ENCODE measurements at places on chromosomes 5 and 9.

DNA sequence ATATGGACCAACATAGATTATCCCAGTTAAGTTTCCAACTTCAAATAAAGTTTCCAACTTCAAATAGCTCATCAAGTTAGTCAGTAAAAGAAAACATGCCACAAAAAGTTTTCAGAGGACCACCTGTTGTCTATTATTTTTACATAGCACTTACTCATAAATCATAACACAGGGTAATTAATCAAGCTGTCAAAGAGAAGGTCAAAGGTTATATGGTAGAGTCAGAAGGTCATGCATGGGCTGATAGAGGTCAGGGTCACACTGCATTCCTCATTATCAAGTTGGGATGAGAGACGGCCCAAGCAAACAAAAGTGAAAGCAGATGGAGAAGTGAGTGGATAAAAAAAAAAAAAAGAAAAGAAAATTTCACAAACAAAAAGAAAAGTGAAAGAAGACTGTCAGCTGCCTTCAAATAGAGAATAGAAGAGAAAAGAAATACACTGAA is 145.5 kb upstream of the POU5F2 start:
- DNase-seq: no peak

DNA sequence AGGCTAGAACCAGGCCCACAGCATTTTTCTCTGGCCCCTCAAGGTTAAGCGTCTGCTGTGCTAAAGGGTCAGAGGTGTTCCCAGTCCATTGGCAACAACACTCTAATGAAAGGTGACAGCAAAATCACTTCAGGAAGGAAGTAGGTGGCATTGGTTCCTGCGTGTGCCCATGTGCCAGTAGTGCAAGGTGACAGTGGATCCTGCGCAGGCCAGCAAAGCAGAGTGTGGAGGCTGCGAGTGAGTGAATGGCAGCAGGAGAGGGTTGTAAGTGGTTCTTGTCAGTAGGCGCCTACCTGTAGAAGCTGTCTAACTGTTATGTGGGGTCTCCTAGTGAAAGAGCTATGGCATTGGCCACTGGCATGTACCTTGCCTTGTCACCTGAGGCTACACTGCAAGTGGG is 898.2 kb upstream of the TYRP1 start:
- no peak for DNase-seq

GRCh38 chr9:1554081-1555035 is 460.8 kb upstream of the SMARCA2 start:
- DNase-seq: no peak

DNA sequence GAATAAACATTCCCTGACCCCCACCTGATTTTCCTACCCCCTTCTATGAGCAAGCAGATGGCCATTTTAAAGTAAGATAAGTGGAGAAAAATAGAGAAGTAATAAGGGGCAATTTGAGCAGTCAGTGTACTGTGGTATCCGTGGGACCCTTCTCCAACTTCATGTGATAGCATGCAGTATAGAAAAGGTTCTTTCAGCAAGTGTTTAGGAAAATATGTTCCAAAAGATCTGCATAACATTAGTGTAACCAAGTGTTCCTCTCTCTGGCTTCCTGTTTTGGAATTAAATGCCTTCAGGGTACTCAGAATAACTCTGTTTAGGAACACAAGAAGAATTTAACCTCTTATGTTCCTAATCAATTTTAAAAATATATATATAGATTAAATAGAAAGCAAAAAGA is 134.9 kb downstream of the ATG10 start:
- no peak for DNase-seq

DNA sequence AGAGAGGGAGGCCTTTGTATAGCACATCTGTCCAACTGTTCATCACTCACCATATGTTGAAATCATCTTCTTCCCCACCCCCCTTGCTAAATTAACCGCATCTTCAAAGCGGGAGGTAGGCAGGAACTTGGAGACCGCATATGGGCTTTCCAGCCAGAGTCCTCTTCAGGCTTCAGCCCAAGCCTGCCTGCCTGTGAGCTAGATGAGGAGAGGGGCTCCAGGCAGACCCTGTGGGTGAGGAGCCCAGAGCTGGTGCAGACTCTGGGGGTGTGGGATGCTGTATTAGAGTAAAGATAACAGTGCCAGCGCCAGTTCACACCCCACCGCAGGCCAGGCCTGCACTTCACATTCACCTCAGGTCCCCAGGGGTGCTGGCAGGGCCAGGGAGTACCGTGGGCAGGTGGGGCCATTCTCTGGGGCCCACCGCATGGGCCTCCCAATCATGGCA is 16.2 kb downstream of the PRRC2B start:
- DNase-seq: no peak

DNA sequence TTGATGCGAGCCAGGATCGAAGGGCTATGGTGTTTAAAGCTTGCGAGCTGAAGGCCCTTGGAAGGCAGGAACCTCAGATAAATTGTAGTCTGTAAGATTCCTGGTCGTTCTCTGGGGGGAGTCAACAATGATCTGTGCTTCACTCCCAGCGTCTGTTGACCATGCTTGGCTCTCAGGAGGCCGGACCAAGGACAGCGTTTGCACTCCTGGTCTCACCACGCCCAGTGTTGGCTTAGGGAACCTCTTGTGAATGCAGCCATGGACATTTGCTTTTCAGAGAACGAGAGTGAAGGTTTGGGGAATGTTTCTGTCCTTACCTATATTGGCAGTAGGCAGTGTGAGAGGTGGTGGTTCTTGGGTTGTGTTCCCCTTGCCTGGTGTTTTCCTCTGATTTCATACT is 60.2 kb upstream of the FAM120AOS start:
- no peak for DNase-seq

DNA sequence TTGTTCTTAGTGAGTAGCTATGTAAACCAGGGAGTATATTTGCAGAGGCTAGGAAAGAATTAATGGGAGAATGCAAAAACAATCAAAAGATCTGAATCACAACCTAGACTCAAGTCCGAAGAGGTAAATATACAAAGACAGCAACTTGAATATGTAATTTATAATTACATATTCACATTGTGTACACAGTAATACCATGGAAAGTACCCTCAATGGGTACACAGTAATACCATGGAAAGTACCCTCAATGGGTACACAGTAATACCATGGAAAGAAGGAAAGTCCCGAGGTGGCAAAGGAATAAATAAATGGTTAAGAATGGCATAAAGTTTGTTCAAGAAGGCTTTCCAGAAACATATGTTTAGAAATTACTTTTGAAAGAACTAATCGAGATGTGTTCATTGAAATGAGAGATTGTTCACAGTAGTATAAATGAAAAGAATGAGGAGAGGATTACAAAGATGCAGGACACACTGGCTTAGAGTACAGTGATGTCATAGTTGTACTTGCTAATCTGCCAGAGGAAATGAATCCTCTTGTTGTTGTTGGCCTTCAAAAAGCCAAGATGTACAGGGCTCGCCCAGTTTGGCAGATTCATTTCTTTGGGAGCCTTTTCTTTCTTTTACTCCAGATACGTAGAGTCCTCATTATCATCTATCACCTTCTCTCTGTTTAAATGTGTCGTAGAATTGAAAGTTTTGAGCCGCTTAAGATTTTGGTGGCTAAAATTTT is 116.0 kb downstream of the UNC13B start:
- no peak for DNase-seq

All from activated naive CD4-positive, alpha-beta T cell (primary cell).